ENCODE measurements at places on chromosomes 1 and 21.

GRCh38 chr1:23478896-23479665 lies 4.9 kb downstream of the ASAP3 start:
- no peak for DNase-seq

- DNase-seq: no peak
These were observed 69.7 kb upstream of the ZC3H12A start for GRCh38 chr1:37404711-37405110.

GRCh38 chr1:223133306-223133823 lies 9.7 kb downstream of the TLR5 start:
- DNase-seq: no peak

GRCh38 chr21:44722731-44723130 lies 11.4 kb upstream of the TSPEAR start:
- DNase-seq: no peak

GRCh38 chr1:118788463-118788862 lies 199.7 kb downstream of the TBX15 start:
- no peak for DNase-seq

DNA sequence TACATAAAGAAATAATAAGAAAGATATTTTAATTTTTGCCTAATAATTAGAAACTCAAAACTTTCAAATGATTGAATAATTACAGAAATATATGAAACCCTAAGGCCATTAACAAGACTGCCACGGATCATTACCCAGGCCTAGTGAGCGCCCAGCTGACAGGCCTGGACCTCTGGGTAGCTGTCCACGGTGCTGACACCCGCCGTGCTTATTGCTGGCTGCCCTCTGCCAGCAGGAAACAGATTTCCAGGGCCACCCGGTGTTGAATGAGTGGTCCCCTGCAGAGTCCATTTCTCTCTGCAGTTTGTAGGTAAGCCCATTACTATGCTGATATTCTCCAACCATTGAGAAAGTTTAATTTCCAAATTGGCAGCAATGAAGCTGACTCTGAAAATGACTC lies 254.4 kb upstream of the GJB5 start:
- no peak for DNase-seq

GRCh38 chr1:110788673-110789072 lies 84.3 kb upstream of the CD53 start:
- DNase-seq: no peak

- DNase-seq: no peak
These were observed 7.0 kb downstream of the PPP1R15B start for GRCh38 chr1:204404629-204405028.

- no peak for DNase-seq
These were observed 172.6 kb downstream of the KIF26B start for GRCh38 chr1:245327360-245327759.

DNA sequence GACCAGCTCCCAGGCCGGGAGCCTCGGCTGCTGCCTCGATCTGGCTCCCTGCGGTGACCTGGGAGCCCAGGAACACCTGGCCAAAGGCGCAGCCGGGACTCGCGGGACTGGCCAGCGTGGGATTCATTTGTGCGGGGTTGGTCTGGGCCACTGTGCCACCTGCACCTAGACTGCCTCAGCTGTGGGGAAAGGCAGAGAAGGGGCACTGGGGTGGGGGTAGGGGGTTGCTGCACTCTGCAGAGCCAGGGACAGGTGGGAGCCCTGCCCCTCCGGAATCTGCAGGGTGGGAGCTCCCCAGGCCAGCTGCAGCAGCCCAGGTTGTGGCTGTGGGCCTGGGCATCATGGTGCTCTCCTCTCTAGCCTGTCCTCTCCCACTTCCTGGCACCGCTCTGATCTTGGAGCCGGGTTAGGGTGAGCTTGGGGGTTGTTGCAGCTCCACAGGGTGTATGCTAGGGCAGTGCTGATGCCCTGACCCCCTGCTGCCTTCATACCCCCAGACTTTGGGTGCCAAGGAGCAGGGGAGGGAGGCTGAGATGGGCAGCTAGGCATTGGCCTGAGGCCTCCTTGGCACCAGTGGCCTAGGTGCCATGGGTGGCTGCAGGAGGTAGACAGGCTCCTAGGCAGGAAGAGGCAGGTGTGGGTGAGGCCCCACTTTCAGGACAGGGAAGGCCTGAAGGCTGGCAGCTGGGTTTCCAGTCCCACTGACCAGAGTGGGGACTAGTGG lies 57.5 kb upstream of the ETV3 start:
- no peak for DNase-seq

DNA sequence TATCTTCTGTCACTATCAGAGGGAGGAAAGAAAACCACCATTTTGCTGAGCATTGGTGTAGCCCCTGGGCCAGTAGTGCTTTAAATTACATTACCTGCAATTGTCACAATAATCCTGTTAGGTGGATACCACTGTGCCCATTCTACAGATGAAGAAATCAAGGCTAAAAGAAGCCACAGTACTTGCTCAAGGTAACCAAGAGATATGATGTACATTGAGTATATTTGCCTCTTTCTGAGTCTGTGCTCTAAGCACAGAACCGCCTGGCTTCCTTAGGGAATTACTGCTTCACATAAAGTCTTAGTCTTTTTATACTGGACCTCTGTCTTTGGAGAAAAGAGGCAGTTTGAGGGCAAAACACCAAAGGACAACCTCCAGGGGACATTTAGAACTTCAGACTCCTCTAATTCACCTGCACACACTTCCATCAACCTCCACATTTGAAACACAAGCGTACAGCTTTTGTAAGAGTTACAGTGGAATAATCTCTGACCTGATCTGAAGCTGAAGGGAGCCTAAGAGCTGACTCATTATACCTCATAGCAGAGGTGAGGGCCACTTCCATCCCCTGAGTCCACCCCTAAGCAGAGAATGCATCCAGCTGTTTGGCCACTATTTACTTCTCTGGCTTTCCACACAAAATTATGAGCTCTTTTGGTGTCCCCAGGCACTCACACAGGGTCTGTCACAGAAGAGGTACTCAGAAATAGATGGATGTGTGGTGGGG lies 61.8 kb downstream of the PLPP3 start:
- DNase-seq: no peak

GRCh38 chr1:203169770-203170520 lies 5.7 kb downstream of the MYBPH start:
- DNase-seq: no peak

DNA sequence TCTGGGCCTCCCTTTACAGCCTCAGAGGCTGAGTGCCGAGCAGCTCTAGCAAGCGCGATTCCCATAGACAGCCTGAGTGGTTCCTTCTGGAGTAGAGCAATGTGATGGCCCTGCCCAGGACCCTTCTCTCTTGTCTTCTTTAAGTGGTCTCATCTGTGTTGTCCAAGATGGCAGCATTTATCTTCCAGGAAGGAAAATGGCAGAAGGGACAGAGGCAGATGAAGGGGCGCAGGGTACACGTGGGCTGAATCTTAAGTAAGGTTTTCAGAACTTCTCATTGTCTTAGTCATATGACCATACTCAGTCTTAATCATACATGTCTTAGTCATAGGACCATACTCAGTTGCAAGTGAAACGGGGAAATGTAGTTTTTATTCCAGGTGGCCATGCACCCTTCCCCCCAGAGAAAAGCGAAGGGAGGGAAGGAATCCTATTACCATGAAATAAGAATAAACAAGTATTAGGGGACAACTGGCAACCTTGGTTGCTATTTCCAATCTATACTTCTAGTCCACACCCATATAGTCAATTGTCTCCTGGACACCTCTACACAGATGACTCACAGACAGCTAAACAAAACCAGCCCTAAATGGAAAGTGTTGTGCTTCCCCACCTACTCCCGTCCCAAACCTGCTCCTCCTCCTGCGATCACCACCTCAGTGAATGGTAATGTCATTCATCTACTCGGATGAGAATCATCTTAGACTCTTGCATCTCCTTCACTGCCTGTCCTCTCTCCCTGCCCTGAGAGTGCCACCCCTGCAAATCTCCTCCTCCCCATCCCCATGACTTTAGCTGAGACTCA lies 13.3 kb downstream of the OVAAL start:
- DNase-seq: peak; percentile 27

DNA sequence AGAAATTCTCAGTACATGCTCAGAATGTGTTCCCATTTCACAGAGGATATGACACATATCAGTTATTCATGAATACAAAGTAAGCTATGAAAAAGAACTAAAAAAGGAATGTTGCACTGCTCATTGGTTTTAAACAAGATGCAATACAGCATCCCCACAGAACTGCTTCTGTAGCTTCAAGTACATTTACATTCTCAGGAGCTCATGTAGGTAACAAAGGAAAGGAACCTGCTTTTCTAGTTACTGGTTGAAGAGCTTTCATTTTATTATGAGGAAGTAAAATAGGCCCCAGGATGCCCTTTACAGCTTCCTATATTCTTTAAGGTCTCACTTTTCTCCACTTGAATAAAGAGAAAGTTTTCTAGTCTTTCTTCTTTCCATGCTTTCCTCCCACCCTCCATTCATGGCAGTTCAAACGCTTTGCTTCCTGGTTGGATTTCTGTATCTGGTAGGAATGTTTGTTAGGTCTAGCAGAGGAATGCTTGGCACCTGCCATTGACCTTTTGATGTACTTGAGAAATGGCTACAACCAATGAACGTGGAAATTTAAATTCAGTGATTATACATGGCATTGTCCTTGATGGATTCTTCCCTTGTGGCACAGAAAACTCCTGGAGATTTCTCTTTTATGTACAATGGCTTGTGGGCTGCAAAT lies 27.1 kb upstream of the KCNK2 start:
- no peak for DNase-seq

GRCh38 chr1:38783640-38784229 lies 75.8 kb downstream of the RRAGC start:
- DNase-seq: no peak

GRCh38 chr1:157218671-157219070 lies 80.5 kb upstream of the ETV3 start:
- DNase-seq: no peak

DNA sequence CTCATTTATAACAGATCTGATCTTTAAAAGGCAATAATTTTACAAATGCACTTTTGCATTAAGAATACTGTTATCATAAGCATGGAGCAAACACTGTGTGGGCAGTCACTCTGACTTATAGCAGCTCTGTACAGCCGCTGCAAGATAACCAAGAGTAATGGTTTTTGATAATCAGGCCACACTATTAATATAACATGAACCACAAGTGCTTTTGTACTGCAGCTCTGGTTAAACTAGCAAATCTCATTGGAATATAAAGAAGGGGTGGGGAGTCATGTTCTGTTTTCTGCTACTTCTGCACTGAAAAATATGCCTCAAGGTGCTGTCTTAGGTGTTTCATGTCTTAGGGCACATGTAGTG lies 357.4 kb downstream of the LMO4 start:
- no peak for DNase-seq

DNA sequence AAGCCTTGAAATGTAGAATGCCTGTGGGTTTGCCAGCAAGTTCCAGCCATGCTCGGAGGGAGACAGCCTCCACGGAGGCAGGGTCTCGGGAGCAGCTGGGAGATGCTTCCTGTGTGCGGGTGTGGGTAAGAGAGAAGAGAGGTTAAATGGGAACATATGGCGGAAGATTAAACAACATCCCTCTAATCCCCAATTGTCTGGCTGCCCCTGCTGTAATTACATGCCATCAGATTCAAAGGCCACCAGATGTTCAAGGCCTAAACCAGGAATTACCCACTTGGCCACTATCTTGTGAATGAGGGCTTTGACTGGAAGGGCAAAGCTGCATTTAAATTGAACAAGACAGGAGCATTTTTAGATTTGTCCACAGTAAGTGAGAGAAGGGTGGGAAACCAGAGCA lies 81.4 kb upstream of the BACE2 start:
- no peak for DNase-seq

DNA sequence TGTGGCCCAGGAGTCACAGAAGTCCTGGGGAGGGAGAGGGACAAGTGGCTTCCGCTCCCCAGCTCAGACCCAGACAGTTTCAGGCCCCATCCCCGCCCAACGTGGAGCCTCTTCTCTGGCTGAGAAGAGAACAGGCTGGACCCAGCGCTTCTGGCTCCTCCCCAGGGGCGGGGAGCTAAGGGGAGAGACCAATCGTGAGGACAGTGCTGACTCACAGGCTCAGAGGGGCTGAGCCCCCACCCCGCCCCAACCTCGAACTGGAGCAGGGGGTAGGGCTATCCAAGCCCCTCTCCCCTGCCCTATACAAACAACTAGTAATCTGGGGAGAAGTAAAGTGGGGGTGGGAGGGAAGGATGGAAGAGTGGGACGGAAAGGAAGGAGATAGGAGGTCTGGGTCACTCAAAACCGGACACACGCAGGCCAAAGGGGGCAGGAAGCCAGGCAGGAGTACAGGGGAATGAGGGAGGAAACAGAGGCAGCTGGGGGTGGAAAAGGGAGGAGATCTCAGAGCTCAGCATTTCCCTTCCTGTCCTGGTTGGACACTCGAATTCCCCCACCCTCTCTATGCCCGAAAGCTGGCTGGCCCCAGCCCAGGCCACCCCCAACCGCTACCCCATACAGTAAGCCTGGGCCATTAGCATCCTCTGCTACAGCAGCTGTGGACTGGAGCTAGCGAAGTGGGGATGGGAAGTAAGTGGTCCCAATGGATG lies at the start of gene SHC1:
Gene SHC1 (minus strand): TSS at position 117 of the 710 bp plus-strand sequence. CDS start 221 bp downstream, outside the sequence.
- DNase-seq: no peak

Measured in stimulated activated CD4-positive, alpha-beta T cell treated with anti-CD3 and anti-CD28 coated beads, TNF-alpha, amount 100 ng/mL, for 24 hours (primary cell).